ENCODE measurements at places on chromosomes 11 and 22.

- no peak for DNase-seq
Observed at GRCh38 chr11:76601272-76601671, 69.3 kb downstream of the LRRC32 start.

DNA sequence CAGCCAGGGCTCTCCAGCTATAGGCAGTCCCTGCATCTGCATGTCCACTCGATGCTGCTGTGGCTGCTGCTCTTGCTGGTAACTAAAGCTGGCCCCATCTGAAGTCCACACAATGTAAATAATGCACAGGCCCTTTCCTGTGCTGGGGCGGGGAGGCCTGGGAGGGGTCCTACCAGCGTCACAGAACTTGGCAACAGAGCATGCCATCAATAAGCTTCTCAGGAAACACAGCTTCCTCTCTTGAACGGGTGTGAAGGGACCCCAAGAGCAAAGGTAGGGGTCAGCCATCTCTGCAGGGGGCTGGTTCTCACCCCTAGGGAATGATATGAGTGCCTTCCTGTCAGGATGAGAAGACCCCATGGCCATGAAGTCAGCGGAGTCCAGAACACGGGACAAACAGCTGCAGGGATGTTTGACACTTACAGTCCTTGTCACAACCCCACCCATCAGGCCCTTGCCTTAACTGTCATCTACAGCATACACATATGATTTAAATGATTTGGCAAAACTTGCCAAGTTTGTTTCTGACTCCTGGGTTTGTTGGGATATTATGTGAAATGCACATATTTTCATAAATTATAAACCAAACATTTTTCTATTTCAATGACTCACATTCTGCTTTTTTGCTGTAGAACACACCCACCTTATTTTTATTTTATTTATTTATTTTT, 39.1 kb upstream of the LYVE1 start:
- no peak for DNase-seq

GRCh38 chr22:17980015-17980590, 44.3 kb downstream of the MICAL3 start:
- DNase-seq: no peak

- no peak for DNase-seq
Observed at GRCh38 chr11:118109231-118109630, 22.5 kb upstream of the SMIM35 start.

DNA sequence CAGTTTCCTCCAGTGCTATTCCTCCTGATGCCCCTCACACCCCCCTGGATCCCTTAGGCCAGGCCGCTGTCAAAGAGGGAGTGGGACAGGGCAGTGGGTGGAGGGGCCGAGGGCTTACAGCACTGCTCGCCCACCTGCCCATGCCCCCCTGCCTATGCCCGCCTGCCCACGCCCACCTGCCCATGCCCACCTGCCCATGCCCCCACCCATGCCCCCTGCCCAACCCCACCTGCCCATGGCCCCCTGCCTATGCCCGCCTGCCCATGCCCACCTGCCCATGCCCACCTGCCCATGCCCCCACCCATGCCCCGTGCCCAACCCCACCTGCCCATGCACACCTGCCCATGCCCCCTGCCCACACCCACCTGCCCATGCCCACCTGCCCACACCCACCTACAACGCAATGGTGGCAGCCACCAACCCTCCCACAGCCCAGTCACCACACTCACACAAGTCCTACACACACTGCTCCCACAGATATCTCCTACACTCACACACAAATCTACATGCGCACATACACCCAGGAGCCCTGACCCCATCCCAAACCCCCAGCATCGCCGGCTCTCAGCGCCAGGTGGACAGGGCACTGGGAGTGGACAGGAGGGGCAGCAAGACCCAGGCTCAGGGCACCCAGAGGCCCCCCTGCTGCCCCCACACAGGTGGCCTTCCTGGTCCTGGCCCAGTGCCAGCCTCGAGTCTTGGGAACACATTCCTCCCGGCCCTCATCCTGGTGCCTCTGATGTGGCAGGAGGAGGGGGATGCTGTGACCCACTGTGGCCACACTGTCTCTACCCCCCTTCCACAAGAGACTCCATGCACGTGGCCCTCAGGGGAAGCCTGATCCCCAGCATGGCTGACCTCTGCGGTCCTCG, 61.8 kb downstream of the CYTH4 start:
- DNase-seq: no peak

GRCh38 chr11:115052601-115053000, 374.3 kb downstream of the NXPE2 start:
- no peak for DNase-seq

- DNase-seq: peak; percentile 41
Observed at GRCh38 chr11:44977493-44977984, 26.9 kb upstream of the TP53I11 start.

DNA sequence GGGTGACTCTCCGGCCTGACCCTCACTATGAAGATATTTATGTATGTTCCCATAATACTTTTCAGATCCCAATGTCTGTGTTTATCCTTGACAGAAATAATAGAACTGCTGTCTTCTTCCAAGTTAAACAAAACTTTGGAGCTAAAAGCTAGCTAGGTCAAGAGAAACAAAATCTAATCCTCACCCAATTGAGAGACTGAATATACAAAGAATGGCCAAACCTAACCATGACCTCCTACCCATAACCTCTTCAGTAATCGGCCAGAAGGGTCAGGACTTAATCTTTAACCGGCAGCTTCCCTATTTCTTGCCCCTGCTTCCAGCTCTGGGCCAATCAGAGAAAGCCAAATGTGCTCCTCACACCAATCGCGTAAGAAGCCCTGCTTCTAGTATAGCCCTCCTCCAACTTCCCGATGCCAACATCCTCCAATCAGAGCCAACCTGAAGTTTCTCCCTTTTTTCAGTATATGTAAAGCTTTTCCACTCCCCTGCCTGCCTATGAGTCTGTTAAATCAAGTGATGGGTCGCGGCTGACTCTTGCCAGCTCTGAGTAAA, 1.7 kb upstream of the DDX6 start:
- DNase-seq: peak; percentile 17

- peak; percentile 88 for DNase-seq
Observed at GRCh38 chr11:117876341-117877119, at the start of gene FXYD6. Gene FXYD6 (minus strand): TSS chr11:117876658. CDS start chr11:117842776, 33,882 bp downstream.

- DNase-seq: no peak
Observed at GRCh38 chr11:86735451-86736290, 63.3 kb upstream of the ME3 start.

DNA sequence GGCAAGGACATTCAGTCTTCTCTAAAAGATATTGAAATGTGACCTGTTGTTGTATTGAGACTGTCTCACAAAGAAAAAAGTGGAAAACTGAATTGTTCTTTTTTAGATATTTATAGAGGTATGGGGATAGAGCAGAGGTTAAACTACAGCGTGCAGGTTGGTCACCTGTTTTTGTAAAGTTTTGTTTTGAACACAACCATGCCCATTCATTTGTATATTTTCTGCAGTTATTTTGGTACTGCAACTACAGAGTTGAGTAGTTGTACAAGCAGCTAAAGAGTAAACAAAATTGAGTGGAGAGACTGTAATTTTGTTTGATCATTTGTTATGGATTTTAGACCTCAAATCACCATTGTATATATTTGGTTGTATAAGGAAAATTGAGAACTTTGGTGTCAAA, 11.3 kb downstream of the EED start:
- DNase-seq: no peak

- DNase-seq: no peak
Observed at GRCh38 chr11:130051082-130051481, 18.6 kb upstream of the APLP2 start.

GRCh38 chr22:44107340-44107739, 73.4 kb upstream of the PARVG start:
- no peak for DNase-seq

DNA sequence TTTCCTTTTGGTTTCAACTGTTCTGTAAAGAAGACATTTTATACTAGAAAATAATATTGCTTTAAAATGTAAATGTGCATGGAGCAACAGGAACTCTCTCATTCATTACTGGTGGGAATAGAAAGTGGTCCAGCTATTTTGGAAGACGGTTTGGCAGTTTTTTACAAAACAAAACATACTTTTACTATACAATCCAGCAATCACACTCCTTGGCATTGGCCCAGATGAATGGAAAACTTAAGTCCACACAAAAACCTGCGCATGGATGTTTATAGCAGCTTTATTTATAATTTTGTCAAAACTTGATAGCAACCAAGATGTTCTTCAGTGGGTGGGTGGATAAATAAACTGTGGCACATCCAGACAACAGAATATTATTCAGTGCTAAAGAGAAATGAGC, 49.9 kb upstream of the SEPTIN5 start:
- DNase-seq: no peak

DNA sequence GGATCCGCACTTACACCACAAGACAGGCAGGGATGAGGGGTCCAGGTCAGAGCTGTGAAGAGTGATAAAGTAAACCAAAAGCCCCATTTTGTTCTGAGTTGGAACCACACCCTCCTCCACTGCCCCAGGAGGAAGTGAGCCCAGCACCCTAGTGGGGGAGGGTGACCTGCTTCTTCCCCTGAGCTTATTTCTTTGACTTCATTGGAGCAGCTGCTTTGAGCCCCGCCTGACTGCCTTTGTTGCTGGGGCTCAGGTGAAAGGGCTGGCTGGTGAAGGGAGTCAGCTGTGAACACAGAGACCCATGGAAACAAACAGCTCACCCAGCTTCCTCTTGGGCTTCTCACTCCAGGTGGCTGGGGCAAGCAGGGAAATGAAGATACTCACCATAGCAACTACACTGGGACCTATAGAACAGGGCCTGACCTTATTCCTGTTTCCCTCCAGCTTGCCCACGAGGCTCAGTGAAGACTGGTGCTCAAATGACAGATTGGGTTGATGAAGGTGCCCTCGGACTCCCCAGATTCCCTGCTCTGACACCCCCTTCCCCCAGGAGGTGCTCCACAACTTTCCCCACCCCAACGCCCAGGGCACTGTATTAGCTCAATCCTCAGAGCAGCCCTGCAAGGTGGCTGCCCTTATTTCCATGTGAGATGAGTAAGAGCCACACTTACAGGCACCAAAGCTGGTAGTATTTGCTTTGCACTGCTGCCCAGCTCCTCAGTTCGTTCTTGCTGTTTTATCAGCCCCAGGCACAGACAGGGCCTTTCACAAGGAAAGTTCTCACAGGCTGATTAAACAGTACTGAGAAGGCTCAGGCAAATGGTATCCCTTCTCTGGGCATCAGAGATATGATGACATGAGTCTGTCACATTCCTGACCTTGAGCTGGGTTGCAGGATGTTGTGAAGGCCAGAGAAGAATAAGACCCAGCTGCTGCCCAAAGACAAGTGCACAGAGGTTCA, 2.4 kb downstream of the UCP2 start:
- peak; percentile 94 for DNase-seq

DNA sequence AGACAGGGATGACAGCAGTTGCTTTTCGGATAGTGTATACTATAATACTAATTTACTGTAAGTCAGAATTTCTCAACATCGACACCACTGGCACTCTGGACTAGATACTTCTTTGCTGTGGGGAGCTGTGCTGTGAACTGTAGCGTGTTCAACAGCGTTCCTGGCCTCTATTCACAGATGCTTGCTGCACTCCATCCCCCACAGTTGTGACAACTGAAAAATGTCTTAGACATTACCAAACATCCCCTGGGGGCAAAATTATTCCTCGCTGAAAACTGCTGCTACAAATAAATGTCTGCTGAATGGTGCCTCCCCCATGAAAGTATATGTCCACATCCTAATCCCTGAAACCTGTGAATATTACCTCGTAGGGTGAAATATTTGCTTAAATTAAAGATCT, 7.5 kb upstream of the SLC15A3 start:
- no peak for DNase-seq

- DNase-seq: no peak
Observed at GRCh38 chr11:3231550-3231850, 717 bp downstream of the MRGPRE start.

DNA sequence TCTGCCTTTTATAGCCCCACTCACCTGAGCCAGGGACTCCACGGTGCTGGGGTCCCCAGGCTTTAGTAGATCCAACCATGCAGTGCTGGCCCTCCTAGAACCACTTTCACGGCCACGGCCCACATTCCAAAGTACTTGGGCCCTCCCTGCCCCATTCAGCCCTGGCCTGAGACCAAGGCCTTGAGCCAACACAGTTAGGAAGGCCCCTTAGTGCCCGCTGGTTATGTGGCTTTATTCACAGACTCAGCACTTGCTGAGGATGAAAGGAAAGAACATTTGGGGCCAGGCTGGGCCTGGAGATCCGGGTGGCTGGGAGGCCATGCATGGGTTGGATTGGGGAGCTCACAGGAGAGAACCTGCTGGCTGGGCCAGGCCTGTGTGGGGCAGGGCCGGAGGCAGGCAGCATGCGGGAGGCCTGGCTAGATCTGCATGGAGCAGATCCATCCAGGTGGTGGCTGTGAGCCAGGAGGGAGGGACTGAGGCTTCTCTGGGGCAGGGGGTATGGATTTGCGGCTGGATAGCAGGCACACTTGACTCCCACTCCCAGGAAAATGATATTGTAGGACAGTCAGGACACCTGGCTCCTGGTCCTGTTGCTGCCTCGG, 12.6 kb downstream of the CHRM1 start:
- DNase-seq: no peak

DNA sequence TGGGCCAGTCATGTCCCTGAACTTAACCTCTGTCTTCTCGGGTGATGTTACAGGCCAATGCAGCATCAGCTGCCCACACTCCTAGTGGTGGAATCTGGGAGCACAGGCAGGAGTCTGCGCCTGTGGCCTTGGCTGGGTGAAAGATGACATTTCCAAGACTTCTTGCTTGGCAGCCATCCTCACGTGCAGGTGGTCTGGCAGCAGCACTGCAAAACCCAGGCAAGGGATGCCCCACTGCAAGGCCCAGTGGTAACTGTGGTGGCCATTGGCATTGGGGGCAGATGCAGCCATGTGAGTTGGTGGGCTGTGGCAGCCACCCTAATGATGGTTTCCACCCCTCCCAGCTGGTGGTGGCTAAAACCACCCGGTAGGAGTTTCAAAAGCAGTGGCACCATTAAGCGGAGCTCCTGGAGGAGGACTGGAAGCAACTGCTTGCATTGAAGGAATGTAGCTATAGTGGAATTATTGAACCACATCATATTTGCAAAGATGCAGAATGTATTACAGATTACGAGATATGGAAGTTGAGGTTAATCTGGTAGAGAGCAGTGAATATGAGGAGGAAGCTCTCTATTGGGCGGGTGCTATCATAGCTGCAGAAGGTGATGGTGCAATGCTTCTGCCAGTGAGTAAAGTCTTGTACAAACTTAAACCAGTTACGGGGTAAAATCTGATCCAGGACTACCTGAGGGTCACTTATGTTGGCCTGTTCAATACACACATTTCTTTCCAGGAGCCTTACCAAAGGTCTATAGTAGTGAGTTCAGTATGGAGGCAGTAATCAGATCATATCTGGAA, 120.7 kb upstream of the TOP3B start:
- no peak for DNase-seq

DNA sequence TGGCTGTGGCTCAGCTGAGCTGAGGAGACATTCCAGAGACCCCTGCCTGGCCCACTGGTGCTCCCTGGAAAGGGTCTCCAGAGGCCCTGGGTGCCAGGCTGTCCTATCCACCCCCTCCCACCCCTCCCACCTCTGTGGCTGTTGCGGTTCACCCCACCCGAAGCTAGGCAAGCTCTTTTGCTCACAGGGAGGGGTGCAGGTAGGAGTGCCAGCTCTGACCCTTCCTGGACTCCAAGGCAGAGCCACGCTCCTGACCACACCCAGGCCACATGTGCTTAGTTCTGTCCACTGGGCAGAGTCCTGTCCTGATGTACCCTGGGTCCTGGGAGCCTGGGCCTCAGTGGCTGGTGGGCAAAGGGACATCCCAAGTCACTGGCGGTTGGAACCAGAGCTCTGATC, 16.4 kb downstream of the IL17REL start:
- DNase-seq: no peak

All from NCI-H146 (cell line).